Stimulated activated CD4-positive, alpha-beta T cell treated with anti-CD3 and anti-CD28 coated beads, Interleukin-2, amount 100 ng/mL, for 4 hours (primary cell): ENCODE measurements at places on chromosomes 1 and 21.

DNA sequence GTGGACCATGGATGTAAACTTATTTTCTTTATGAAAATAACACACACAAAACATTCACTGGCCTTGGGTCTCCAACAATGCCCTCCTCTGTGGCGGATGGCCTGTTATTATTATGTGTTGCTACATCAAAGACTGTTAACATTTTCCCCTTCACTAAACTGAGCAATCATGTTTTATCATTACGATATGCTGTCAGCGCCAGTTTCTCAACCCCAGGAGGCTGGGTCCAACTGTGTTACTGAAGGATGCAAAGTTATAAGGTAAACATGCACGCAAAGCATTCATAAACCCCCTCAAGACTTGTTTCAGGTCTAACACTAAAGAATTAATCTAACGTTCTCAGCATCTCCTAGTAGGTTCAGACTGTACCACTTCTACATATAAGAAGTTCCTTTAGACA lies 6.0 kb upstream of the DUSP10 start:
- DNase-seq: no peak

- DNase-seq: no peak
Observed at GRCh38 chr1:10549904-10550664, 75.3 kb downstream of the PEX14 start.

GRCh38 chr1:13945856-13946255 lies 245.9 kb downstream of the PRDM2 start:
- no peak for DNase-seq

GRCh38 chr1:198287916-198288315 lies 131.1 kb downstream of the NEK7 start:
- no peak for DNase-seq

DNA sequence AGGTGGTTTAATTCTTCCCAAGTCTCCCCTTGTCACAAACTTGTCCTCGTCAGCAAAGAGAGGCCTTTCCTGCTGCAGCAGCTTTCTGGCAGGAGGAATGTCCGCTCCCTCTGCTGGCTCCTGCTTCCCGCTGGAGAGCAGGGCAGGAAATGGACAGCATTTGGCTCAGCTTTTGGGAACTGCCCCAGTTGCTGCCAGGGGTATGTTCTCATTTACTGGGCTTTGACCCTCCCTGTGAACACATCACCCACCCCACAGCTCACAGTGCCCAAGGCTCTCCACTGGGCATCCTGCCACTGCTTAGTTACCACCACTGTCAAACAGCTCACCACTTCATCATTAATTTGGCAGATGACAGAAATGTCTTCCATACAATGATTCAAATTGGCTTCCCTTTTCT lies 75.4 kb downstream of the MRPL37 start:
- no peak for DNase-seq

- DNase-seq: no peak
Observed at GRCh38 chr21:45251635-45252447, 35.9 kb downstream of the POFUT2 start.

GRCh38 chr1:68346188-68346808 lies 103.5 kb downstream of the RPE65 start:
- no peak for DNase-seq

GRCh38 chr21:16198546-16198945 lies 468.8 kb downstream of the USP25 start:
- DNase-seq: no peak

DNA sequence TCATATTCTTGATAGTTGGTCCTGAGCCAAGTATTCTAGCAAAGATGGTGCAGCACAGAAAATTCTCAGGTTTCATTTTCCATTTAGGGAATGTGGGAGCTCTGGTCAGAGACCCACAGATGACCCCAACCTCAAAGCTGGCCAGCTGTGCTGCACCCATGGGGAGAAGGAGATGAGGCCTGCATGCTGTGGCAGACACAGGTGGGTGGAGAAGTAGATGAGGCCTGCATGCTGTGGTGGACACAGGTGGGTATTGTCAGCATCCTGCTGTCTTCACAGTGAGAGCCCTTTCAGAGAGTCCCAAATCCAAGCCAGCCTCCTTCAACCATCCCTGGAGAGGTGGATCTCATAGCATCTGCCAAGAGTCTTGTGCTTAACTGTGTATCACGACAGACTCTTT lies 77.7 kb downstream of the DSCAM start:
- DNase-seq: no peak

DNA sequence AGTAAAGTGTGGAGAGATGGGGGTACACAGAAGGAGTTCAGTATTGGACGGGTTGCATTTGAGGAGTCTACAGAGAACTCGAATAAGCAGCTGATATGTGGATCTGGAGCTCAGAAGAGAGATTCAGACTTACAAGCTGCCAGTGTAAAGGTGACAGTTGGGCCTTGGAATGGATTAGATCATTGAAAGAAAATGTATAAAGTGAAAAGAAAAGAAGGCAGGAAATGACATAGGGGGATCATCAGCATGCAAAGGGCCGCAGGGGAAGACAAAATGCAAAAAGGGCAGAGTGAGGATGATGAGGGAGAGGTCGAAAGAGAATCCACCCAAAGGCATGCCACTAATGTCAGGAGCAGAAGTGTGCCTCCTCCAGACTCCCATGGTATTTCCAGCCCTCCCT lies 273.3 kb downstream of the TNR start:
- no peak for DNase-seq

- no peak for DNase-seq
Observed at GRCh38 chr1:235112297-235113182, 16.1 kb downstream of the TOMM20 start.

- no peak for DNase-seq
Observed at GRCh38 chr1:65238010-65238409, 71.3 kb upstream of the DNAJC6 start.

GRCh38 chr1:24051206-24051945 lies 60.6 kb downstream of the MYOM3 start:
- DNase-seq: no peak

DNA sequence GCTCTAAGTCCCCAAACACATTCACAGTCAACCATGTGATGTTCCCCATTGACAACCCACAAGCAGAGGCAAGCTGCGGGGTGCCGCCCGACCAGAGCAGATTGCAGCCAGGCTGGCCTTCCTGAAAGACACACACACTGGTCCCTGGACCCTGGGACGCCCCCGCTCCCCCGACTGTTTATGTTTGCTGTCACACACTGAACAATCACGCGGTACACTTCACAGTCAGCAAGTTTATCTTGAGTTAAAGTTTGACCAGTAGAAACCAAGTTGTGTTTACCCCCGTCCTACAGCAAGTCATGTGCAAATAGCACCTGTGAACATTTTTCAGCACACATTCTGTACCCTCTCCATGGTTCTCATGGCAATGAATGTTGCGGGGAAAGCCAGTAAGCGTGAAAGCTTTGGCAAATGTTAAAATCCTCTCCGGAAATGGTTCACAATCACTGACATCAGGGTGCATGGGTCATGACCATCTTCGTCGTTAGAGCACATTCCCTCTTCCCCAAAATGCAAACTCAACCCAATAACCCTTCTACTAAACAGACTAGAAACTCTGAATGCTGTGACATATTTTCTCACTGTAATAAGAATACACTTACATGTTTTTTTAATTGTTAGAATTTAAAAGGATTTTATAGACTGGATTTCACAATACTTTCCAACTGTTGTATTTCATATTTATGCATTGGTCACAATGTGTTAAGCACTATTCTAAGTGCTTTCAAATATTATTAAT lies 33.3 kb upstream of the IRF2BP2 start:
- DNase-seq: no peak

- no peak for DNase-seq
Observed at GRCh38 chr1:118042501-118042900, 113.0 kb downstream of the WDR3 start.

GRCh38 chr1:37809942-37810341 lies 1.9 kb upstream of the YRDC start:
- DNase-seq: no peak

DNA sequence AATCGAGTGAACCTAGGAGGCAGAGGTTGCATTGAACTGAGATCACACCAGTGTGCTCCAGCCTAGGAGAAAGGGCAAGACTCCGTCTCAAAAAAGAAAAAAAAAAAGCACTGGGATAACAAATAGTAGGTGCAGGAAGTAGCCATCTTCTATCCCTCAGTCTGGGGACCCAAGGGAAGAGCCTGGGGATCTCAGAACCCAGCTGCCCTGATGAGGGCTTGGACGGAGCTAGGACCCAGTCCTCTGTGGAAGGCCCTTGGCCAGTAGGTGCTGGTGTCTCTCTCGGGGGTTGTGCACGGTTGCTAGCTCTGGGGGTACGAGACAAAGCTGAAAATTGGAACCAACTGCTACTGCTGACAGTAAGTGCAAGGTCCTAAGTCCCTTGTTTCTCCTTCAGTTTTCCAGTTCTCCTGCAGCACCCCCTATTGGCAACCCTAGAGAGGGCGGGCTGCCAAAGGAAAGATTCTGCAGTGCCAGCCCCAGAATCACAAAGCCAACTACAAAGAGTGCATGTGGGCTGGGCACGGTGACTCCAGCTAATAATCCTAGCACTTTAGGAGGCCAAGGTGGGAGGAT lies 57.6 kb upstream of the KIF1B start:
- DNase-seq: no peak

- DNase-seq: no peak
Observed at GRCh38 chr1:161265305-161265704, 6.8 kb downstream of the PCP4L1 start.

GRCh38 chr1:30764939-30765555 lies 7.5 kb upstream of the LAPTM5 start:
- no peak for DNase-seq

DNA sequence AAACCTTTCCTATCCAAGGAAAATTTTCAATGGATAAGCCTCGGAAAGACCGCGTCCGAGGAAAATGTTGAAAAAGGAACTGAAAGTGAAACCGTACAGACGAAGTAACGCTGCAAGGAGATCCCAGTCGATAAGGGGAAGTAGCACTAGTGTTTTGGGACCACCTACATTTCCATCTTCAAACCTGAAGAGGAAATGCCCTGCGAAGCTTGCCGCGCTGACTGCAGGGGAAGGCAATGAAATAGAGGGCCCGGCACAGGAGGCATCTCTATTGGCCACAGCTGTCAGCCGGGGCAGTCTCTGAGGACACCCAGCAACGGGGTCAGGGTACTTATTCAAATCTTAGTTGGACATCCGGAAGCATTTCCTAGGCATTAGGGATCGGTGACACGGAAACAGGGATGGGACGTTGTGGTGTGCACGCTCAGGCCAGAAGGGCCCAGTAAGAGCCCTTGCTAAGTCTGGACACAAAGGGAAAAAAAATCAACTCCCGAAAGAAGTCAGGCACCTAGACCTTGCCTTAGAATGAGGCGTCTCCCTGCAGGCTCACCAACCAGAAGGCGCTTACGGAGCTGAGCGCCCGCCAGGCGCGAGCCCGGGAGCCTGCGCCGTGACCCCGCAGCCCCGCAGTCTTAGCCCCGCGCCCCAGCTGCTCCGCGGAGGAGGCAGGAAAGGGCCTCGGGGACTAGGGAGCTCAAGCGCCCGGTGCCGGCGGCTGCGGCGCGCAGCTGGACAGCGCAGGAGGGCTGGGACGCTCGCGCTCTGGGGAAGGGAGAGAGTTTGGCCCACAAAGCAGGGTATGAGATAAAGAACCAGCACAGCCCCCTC lies 655 bp downstream of the USF1 start:
- DNase-seq: no peak

DNA sequence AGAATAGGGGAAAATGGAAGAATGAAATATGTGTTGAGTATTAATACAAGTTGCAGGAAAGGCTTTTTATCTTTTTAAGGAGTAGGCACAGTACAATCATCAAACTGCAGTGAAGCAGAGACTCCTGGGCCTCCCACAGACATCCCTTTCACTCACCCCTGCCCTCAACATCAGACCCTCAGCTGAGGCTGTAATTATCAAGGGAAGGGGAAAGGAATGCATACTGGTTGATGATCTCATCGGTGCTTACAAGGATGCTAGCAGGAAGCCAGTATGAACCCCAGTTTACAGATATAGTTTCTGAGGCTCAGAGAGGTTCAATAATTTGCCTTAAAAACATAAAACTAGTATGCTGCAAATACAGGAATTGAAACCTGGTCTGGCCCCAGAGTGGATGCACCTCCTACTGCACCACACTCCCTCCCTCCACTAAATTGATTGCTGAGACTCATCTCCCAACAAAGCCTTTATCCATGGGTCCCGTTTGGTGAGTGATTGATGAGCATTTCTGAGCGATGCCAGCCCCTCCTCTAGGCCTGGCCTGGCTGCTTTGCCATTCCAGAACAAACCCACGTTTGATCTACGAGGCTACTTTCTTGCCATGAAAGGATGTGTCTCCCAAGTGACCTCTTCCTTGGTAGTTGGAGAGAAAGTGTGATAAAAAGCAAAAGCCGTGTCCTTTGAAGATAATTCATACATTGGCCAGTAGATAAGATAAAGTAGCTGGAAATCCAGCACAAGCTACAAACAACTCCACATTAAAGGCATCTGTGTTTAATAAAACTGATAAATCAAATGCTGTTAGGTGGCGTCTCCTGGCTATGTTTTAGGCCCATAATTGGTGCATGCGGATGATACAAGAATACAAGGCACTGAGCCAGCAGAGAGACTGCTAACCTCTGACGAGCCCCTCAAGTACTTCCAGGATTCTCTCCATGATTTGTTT lies 233.9 kb upstream of the CAMK1G start:
- no peak for DNase-seq

DNA sequence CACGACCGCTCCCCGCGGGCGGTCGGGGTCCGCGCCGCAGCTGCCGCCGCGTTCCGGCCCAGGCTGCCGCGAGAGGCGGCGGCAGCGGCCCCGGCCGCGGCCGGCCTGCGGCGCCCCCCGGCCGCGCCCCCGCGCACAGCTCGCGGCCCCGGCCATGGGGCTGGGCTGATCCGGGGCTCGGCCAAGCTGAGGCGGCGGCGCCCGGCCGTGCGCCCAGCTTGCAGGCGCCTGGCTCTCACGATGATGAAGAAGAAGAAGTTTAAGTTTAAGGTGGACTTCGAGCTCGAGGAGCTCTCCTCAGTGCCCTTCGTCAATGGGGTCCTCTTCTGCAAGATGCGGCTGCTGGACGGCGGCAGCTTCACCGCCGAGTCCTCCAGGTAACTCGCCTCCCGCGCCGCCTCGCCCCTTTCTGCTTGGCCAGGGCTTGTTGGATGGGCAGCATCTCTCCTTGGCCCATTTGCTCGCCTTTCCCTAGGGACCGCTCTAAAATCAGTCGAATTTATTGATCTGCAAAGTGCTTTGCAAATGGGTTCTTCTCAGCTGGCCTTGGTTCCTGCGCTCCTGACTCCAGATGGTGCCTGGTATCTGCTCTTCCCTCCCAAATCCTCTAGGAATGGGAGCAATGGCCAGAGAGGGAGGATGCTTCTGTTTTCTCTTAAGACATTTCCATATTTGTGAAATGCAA lies 431 bp downstream of the EEIG2 start:
- no peak for DNase-seq

- DNase-seq: no peak
Observed at GRCh38 chr1:202129453-202130296, 7.0 kb downstream of the GPR37L1 start.
